ENCODE measurements at places on chromosomes 11 and 22. TPM values are rescaled to one million over a fixed set of nuclear protein-coding genes. Genes with fewer than 3 reads are reported as not detected.

KIRREL3 gene
- not detected for total RNA-seq

BCL2L13 gene
- total RNA-seq, result 43.0 TPM

CNGA4 gene
- 0.16 TPM for total RNA-seq

BTG4 gene
- total RNA-seq, result not detected

SLC1A2 gene
- total RNA-seq, result 0.26 TPM

ROBO4 gene
- 0.80 TPM for total RNA-seq

CCDC116 gene
- 0.16 TPM for total RNA-seq

CALCA gene
- not detected for total RNA-seq

PTPRCAP gene
- 1.9 TPM for total RNA-seq

TMEM191B gene
- total RNA-seq, result 2.2 TPM

CPT1A gene
- total RNA-seq, result 20.8 TPM

MEI1 gene
- not detected for total RNA-seq

C11orf16 gene
- total RNA-seq, result not detected

PRAME gene
- not detected for total RNA-seq

RASD2 gene
- not detected for total RNA-seq

LGR4 gene
- 8.6 TPM for total RNA-seq

CD6 gene
- not detected for total RNA-seq

OTOG gene
- not detected for total RNA-seq

SERPIND1 gene
- total RNA-seq, result not detected

CHKA gene
- total RNA-seq, result 16.2 TPM

ALDH3B1 gene
- 47.0 TPM for total RNA-seq

CCDC88B gene
- total RNA-seq, result 1.0 TPM

ANO5 gene
- total RNA-seq, result under 0.01 TPM

ISX gene
- not detected for total RNA-seq

PYGM gene
- 2.8 TPM for total RNA-seq

DMC1 gene
- total RNA-seq, result 1.9 TPM

SCUBE2 gene
- total RNA-seq, result 0.26 TPM

ACRV1 gene
- not detected for total RNA-seq

TMEM41B gene
- 31.9 TPM for total RNA-seq

KRTAP5-10 gene
- not detected for total RNA-seq

RASL10A gene
- not detected for total RNA-seq

LRRC56 gene
- total RNA-seq, result 2.6 TPM

CCDC73 gene
- not detected for total RNA-seq

IL17REL gene
- total RNA-seq, result not detected

NEAT1 gene
- total RNA-seq, result 5.8 TPM

SBF1 gene
- 56.4 TPM for total RNA-seq

PNPLA5 gene
- total RNA-seq, result not detected

OR51I1 gene
- total RNA-seq, result not detected

NAALAD2 gene
- total RNA-seq, result 1.7 TPM

YAP1 gene
- 193 TPM for total RNA-seq

PTPRJ gene
- 13.8 TPM for total RNA-seq

OAF gene
- total RNA-seq, result 65.8 TPM

MPPED2 gene
- total RNA-seq, result 0.13 TPM

MFNG gene
- total RNA-seq, result not detected

TKFC gene
- 27.5 TPM for total RNA-seq

HBD gene
- not detected for total RNA-seq

GGTLC2 gene
- not detected for total RNA-seq

C11orf71 gene
- total RNA-seq, result 7.3 TPM
